Thyroid gland (tissue), 4 donors: ENCODE measurements at places on chromosomes 2 and 18. TPM values are rescaled to one million over a fixed set of nuclear protein-coding genes. Genes with fewer than 3 reads are reported as not detected.

DNA sequence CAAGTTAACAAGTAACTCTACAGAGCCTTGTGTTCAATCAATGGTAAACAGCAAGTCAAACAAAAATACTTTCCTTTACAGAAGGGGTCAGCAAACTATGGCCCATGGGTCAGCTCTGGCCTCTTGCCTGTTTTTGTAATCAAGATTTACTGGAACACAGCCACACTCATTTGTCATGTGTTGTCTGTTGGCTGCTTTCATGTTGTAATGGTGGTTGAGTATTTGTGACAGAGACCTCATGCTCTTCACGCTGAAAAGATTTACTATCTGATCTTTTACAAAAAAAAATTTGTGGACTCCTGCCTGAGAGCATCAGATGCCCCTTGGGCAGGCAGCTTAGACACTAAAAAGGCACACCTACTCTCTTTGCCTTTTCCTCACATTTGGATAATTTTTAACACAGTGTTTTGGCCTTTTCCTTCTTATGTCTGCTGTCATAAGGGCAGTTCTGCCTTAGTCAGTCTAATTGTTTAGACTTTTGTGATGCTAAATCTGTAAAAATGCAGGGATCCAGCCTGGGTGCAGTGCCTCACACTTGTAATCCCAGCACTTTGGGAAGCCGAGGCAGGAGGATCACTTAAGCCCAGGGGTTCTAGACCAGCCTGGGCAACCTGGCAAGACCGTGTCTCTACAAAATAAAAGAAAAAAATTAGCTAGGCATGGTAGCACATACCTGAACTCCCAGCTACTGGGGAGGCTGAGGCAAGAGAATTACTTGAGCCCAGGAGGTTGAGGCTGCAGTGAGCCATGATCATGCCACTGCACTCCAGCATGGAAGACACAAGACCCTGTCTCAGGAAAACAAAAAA is 18.3 kb downstream of the IL1B start:
- H3K4me3 ChIP-seq, result no peak overlapping the region
- H3K36me3 ChIP-seq, result no peaks in the 10 kb centered on the region
- no peak overlapping the region for H3K27ac ChIP-seq
- H3K4me1 ChIP-seq, result no peaks in the 10 kb centered on the region
- DNase-seq, result no peak

DNA sequence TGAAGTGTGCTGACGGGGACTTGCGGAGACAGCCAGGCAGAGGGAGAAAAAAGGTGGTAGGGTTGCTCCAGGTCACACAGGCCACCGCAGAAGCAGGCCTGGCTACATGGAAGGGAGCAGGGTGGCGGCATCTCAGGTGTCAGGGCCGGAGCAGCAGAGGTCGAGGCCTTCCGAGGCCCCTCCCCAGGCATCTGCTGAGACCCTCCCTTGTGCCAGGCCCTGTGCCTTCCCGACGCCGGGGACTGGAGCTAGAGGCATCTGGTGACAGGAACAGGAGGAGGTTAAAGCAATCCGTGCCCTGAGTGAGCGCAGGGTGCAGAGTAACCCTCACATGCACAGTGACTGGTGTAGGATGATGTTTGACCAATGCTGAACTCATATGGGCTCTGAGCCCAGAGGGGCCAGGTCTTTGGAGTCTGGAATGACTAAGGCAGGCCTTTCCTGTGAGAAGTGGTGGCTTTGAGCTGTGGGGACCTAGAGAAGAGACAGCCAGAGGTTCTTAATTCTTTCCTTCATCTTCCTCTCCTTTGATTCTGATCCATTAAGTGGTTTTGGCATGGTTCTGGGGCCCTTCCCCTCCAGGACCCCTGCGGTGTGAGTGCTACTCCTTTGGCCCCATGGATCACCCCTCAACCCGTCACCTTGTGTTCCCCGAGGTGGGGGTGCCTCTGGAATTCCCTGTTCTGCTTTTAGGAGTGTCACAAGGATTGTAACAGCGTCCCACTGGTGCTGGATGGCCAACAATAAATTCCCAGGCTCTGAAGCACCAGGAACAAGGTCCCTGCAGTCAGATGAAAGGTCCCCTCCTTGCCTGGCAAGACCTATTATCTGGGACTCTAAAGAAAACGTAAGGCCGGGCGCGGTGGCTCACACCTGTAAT is 72.1 kb downstream of the KLHL29 start:
- H3K36me3 ChIP-seq, result no peaks in the 10 kb centered on the region
- H3K27ac ChIP-seq, result no peak overlapping the region
- H3K27me3 ChIP-seq, result no peaks in the 10 kb centered on the region

DNA sequence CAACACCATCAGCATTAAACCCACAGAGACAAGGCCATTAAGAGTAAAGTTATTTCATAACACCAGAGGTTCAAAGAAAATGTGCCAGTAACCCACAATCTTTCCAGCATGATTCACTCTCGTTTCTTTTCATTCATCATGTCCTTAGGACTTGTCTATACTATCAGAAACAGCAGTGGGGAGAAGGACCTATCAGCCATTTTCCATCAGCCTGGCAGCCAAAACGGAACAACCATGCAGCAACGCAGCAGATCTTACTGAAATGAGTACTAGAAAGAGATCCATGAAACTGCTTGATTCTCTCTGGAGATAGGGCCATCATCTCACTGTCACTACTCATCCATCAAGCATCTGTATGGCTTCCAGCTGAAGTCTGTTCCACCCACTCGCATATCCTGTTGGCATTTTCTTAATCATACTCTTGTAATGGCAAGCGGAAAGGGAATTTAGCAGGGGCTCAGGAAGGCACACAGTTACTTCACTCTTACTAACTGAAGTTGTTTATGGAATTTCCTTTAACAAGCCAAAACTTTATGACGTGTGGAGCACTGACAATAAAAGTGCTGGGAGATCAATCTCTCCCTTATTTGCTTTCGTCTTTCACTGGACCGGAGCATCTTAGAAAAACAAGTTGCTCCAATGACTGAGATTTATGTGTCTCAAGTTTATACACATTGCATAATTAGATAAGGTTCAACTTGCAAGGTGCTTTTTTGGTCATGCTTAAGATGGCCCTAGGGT is 69.7 kb downstream of the EPHA4 start:
- H3K4me3 ChIP-seq, result no peak overlapping the region
- no peak for DNase-seq
- peak overlapping the region; percentile 89 for H3K27ac ChIP-seq
- H3K36me3 ChIP-seq, result no peaks in the 10 kb centered on the region

- no peak overlapping the region for H3K4me3 ChIP-seq
- no peaks in the 10 kb centered on the region for H3K36me3 ChIP-seq
- no peak overlapping the region for H3K27ac ChIP-seq
- H3K4me1 ChIP-seq, result peaks cover 6% of the 10 kb centered on the region
Measured at GRCh38 chr2:96412307-96413258, 77.0 kb downstream of the NCAPH start.

DNA sequence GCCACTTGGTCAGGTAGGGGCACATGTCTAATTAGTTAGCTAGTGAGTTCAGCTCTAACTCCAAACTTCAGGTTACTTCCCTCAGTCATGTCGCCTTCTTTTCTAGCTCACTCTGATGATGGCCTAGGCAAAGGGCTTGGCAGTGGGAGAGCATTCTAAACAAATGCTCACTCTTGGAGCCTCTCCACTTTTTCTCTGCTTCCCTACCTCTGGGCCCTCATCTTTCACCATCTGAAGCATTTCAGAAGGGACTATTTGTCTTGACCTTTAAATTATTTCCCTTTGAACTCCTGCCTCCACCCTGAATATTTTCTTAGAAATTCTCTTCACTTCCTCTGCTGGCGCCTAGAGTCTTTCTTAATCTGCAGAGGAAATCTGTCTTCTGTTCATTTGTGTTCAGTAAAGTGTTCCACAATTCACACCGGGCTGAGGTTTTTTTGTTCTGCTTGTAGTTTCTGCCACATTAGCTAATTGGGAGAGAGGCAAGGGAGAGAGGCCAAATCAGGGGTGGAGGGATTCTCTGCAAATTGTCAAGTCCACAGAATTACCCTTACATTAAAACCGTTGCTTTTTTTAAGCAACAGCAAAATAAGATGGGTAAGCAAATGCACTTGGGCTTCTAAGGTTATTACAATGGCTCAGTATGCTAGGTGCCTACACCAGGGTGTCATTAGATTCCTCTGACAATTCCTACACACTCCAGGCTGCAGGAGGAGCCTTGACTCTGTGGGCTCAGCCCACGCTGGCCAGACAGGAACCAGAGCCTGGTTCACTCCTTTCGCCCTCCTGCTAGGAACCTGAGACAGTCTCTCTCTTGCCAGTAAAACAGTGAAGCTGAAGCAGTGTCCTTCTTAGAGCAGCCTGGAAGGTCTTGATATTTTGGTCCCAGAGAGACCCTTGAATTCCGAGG is 5.5 kb downstream of the MSGN1 start:
- no peaks in the 10 kb centered on the region for H3K4me1 ChIP-seq
- DNase-seq, result no peak
- no peak overlapping the region for H3K4me3 ChIP-seq
- H3K36me3 ChIP-seq, result no peaks in the 10 kb centered on the region

DNA sequence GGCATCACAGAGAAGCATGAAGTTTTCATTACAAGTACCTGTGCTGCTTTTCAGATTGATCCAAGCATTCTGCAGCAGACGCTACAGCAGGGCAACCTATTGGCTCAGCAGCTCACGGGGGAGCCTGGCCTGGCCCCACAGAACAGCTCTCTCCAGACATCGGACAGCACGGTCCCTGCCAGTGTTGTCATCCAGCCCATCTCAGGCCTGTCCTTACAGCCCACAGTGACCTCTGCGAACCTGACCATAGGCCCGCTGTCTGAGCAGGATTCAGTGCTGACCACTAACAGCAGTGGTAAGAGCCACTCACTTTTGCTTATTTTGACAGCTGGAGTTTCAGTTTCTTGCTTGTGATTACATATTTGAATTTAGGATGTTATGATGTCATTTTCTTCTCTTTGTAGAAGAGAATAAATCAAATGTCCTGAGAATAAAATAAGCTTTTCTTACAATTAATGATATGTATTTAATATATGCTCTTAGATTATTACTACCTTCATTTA is 104.9 kb downstream of the ZNF236 start:
- H3K4me1 ChIP-seq, result no peaks in the 10 kb centered on the region
- H3K36me3 ChIP-seq, result peaks cover 30% of the 10 kb centered on the region
- H3K27ac ChIP-seq, result no peak overlapping the region
- no peaks in the 10 kb centered on the region for H3K27me3 ChIP-seq
- no peak overlapping the region for H3K4me3 ChIP-seq

- no peak overlapping the region for H3K27ac ChIP-seq
- H3K36me3 ChIP-seq, result no peaks in the 10 kb centered on the region
- no peaks in the 10 kb centered on the region for H3K27me3 ChIP-seq
- H3K4me3 ChIP-seq, result no peak overlapping the region
Measured at GRCh38 chr18:43982582-43982981, 698.1 kb upstream of the SETBP1 start.

DNA sequence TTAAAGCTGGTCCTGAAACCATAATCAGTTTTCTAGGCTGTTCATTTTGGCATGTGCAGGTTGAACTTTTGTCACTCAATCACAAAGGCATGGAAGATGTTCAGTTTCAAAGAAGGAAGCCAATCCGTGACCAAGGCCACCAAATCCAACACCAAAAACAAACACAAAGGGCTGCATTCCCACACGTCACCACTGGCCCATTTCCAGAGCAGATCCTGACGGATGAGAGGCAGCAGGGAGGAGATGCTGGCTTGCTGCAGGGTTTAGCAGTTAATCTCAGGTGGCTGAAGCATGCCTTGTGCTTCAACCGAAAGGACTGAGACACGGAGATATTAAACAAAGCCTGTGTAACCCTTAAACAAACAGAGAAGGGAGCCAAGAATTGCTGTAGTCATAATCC is 191.9 kb upstream of the CTAGE1 start:
- DNase-seq, result peak; percentile 24
- H3K27me3 ChIP-seq, result no peaks in the 10 kb centered on the region
- no peaks in the 10 kb centered on the region for H3K36me3 ChIP-seq
- H3K4me3 ChIP-seq, result no peak overlapping the region
- peaks cover 5% of the 10 kb centered on the region for H3K4me1 ChIP-seq
- H3K27ac ChIP-seq, result no peak overlapping the region

DNA sequence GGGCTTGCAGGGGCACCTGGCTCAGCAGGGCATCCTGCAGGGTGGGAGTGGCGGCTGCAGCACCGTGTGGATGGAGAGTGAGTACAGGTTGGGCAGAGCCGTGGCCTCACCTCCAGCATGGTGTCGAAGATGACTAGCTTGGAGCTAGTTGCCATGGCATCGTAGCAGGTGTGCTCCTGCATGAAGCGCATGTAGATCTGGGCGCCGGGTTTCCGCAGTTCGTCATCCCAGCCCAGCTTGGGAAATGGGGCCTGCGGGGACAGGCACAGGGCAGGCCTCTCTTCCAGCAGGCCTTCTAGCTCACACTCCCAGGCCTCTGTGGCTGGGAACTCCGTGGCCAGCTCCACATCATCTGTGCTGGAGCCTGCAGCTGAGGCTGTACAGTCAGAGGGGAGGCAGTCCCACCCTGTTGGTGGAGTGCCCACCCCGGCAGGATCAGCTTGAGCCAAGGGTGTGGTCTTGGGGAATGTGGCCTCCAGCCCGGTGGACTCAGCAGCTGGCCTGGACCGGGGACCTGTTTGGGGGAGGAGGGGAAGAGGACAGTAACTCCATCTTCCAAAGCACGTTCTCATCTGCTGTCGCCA is 1.6 kb downstream of the PRKAG3 start:
- DNase-seq, result no peak
- H3K27ac ChIP-seq, result no peak overlapping the region
- no peaks in the 10 kb centered on the region for H3K4me1 ChIP-seq
- H3K4me3 ChIP-seq, result no peak overlapping the region
- no peaks in the 10 kb centered on the region for H3K36me3 ChIP-seq
- H3K27me3 ChIP-seq, result no peaks in the 10 kb centered on the region

- H3K27ac ChIP-seq, result no peak overlapping the region
- no peak for DNase-seq
- H3K27me3 ChIP-seq, result no peaks in the 10 kb centered on the region
- no peak overlapping the region for H3K4me3 ChIP-seq
- no peaks in the 10 kb centered on the region for H3K36me3 ChIP-seq
- no peaks in the 10 kb centered on the region for H3K4me1 ChIP-seq
Measured at GRCh38 chr18:46035696-46036680, 36.1 kb downstream of the PSTPIP2 start.

- no peak for DNase-seq
- no peak overlapping the region for H3K4me3 ChIP-seq
- H3K36me3 ChIP-seq, result no peaks in the 10 kb centered on the region
Measured at GRCh38 chr2:2321200-2321540, 9.9 kb downstream of the MYT1L start.

GRCh38 chr2:15732341-15733077 is 140.8 kb downstream of the DDX1 start:
- H3K27me3 ChIP-seq, result no peaks in the 10 kb centered on the region
- H3K4me1 ChIP-seq, result peaks cover 38% of the 10 kb centered on the region
- no peak overlapping the region for H3K27ac ChIP-seq
- H3K4me3 ChIP-seq, result no peak overlapping the region
- H3K36me3 ChIP-seq, result no peaks in the 10 kb centered on the region

- peaks cover 22% of the 10 kb centered on the region for H3K4me1 ChIP-seq
- peak; percentile 77 for DNase-seq
- H3K4me3 ChIP-seq, result no peak overlapping the region
- no peaks in the 10 kb centered on the region for H3K36me3 ChIP-seq
Measured at GRCh38 chr2:46461011-46461674, 18.2 kb upstream of the TMEM247 start.

- no peaks in the 10 kb centered on the region for H3K36me3 ChIP-seq
- H3K27me3 ChIP-seq, result no peaks in the 10 kb centered on the region
- H3K27ac ChIP-seq, result no peak overlapping the region
- no peaks in the 10 kb centered on the region for H3K4me1 ChIP-seq
- no peak overlapping the region for H3K4me3 ChIP-seq
- DNase-seq, result no peak
Measured at GRCh38 chr2:11016735-11017388, 105.1 kb downstream of the KCNF1 start.

GRCh38 chr2:40032650-40033319 is 253.7 kb upstream of the THUMPD2 start:
- no peaks in the 10 kb centered on the region for H3K27me3 ChIP-seq
- no peak for DNase-seq
- H3K4me1 ChIP-seq, result no peaks in the 10 kb centered on the region

The CRYGC gene
- not detected for total RNA-seq

The TMEM169 gene
- total RNA-seq, result 2.7 TPM

The FBXO41 gene
- total RNA-seq, result 0.89 TPM

The SDC1 gene
- 25.0 TPM for total RNA-seq

The C2orf78 gene
- not detected for total RNA-seq

The CD8A gene
- 1.9 TPM for total RNA-seq

The TMEM37 gene
- total RNA-seq, result 49.0 TPM
